Cardiac muscle cell (in vitro differentiated cells and primary cell): ENCODE measurements at places on chromosomes 2 and 18. TPM values are rescaled to one million over a fixed set of nuclear protein-coding genes. Genes with fewer than 3 reads are reported as not detected.

Gene UGT1A4
- not detected in 2 replicates for total RNA-seq

Gene TEX44
- not detected in 2 replicates for total RNA-seq

DNA sequence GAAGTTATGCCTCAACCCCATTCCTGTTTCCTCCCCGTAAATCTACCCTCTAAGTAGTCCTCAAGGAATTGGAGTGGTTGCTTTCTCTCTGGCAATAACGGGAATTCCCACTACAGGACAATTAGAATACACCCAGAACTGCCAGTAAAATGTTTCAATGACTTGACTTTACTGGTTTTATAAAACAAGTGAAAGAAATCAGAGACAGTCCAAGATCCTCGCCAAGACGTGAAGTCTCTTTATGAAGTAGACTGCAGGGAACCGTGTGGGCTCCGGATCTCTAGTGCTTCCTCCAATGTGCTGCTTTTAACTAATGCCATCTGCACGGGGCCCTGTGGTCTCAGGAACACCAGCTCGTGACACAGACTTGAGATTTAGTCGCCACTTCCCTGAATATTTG lies 101.4 kb downstream of the CPO start:
- no peaks in the 10 kb centered on the region for H3K4me1 ChIP-seq
- no peak overlapping the region for H3K27ac ChIP-seq
- no peaks in the 10 kb centered on the region for H3K27me3 ChIP-seq

DNA sequence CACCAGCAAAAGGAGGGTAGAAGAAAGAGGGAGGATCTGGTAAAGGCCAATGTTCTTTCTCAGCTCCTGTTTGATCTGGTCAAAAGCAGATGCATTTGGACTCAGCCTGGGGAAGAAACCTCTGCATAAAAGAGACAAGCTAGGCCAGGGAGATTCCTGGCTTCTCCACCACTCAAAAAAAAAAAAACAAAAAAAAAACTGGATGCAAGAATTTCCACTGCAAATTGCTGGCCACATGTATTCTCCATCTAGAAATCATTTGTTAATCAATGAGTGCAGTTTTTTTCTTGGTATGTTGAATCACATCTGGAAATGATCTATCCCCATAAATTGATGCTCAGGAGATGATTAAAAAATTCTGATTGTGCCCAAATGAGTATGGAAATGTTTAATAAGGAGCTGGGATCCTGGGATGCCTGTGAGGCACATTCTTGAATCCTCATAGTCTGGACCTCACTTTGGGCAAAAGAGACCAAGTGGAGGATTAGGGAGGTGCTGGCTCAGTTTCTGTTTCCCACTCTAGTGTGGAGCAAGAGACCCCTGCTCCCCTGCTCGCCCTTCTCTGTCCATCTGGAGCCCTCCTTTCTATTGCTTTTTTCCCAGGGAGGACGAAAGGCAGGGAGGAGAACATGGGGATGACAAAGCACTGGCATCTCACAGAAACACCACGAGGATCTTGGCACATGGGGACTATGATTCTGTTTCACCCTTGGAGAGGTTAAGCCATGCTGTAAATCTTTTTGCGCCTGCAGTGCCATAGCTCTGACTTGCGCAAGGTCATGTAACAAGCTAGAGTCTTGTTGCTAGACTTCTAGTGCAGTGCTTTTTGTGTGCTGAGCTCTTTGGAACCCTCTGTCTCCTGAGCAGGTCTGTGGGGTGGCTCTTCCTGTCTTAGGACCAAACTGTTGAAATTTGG lies 57.6 kb downstream of the APOB start:
- H3K27me3 ChIP-seq, result no peaks in the 10 kb centered on the region
- no peak overlapping the region for H3K27ac ChIP-seq
- no peaks in the 10 kb centered on the region for H3K4me1 ChIP-seq

DNA sequence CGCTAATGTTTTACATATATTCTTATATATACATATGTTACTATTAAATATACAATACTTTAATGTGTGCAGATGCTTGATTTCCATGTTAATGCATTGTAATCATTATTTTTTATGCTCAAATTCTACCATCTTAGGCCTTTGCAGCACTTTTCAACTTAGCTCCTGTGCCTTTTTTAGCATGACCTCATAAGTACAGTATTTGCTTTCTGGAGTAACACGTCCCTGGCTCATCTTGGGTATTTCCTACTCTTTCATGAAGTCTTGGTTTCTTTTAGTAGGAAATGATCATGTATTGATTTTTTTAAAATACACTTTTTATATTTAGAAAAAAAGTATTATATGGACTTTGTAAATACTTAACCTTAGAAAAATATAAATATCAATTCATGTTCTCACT lies 36.5 kb downstream of the CAB39 start:
- H3K4me1 ChIP-seq, result peaks cover 5% of the 10 kb centered on the region
- no peak for DNase-seq
- no peak overlapping the region for H3K27ac ChIP-seq
- H3K27me3 ChIP-seq, result no peaks in the 10 kb centered on the region
- H3K4me3 ChIP-seq, result no peak overlapping the region
